ENCODE measurements at places on chromosomes 3 and 15. TPM values are rescaled to one million over a fixed set of nuclear protein-coding genes. Genes with fewer than 3 reads are reported as not detected.

DNA sequence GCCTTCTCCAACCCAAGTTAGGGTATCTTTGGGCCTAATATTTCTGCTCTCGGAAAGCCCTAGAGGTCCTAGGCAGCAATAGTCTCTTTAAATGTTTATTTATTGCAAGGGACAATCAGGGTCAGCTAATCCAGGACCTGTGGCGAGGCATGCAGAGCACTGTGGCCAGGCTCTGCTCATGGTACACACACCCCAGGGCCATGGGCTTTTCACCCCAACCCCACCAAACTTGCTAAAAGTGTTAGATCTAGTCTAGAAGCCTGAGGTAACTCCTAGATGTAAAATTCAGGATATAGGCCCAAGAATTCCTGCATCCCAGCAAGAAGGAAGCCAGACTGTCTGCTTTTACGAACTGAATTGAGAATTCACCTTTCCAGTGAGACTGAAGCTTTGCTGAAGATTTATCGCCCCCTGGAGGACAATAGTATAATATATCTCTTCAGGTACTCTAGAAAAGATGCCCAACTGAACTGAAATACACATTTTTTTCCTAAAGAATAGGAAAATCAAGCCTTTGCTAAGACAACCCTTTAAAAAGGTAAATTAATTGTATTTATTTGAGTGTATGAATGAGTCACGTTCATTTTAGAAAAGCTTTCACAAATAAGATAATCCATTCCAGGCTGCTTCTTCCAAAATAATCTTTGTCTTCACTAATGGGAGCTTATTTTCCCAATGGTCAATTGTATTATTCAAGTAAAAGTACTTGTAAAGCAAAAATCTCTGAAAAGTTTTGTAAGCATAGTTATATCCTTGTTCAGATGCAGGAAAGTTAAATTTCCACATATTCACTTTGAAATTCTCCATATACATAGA lies 89.8 kb downstream of the LRRC3B start:
- H3K27me3 ChIP-seq, result no peaks in the 10 kb centered on the region
- no peaks in the 10 kb centered on the region for H3K36me3 ChIP-seq
- no peak overlapping the region for H3K4me3 ChIP-seq
- no peak for DNase-seq
- H3K4me1 ChIP-seq, result no peaks in the 10 kb centered on the region

VEPH1 gene
- polyA plus RNA-seq, result 25.8 TPM

GRCh38 chr15:71329497-71330260 lies 214.4 kb downstream of the THSD4 start:
- no peak overlapping the region for H3K4me3 ChIP-seq
- peak overlapping the region; percentile 88 for H3K27ac ChIP-seq
- DNase-seq, result peak; percentile 77
- no peaks in the 10 kb centered on the region for H3K36me3 ChIP-seq
- no peaks in the 10 kb centered on the region for H3K27me3 ChIP-seq

SLCO2A1 gene
- polyA plus RNA-seq, result 21.0 TPM

DNA sequence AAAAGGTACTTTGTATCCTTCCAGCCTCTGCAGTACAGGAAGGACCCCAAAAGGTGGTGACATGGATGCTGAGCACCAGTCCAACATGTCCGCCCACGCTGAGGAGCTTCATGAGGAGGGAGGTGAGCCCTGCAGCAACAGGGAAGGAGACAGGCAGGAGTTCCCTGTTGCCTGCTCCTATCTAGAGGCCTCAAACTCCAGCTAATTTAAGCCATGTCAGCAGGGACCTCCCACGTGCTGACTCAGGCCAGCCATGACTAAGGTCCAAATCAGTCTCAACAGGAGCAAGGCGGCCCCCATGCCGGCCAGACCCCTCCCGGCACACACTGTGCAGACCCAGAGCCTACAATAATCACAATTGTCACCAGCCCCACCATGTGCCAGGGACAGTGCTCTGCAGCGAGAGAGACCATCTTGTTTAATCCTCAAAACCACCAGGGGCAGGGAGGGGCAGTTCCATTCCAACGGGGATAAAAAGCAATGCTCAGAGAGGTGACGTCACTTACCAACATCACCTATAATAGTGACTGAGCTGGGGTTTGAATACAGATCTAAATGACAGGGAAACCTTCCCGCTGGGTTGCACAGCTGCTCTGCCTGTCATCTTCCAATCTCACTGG lies 54.5 kb upstream of the GATA2 start:
- no peaks in the 10 kb centered on the region for H3K4me1 ChIP-seq
- H3K27me3 ChIP-seq, result no peaks in the 10 kb centered on the region
- H3K36me3 ChIP-seq, result no peaks in the 10 kb centered on the region
- DNase-seq, result no peak
- H3K27ac ChIP-seq, result peak overlapping the region; percentile 40

KBTBD13 gene
- polyA plus RNA-seq, result not detected

DNA sequence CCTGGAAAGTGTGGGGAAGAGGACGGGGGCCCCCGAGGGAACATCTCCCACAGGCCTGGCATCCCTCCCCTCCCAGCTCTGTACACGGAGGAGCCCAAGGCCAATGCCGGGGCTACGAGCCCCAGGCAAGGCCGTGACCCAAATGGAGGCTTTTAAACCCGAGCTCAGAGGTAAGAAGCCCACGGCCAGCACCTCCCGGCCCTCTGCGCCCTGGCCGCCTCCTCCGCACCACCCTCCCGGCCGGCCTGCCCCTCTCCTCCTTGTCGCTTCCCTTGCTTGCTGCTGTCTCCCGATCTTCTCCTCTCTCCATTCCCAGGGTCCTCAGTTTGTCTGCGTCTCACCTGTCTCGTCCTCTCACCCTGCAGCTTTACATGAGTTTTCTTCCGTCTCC lies 1.3 kb downstream of the MUC4 start:
- no peaks in the 10 kb centered on the region for H3K36me3 ChIP-seq

- no peak overlapping the region for H3K4me3 ChIP-seq
- no peaks in the 10 kb centered on the region for H3K36me3 ChIP-seq
- no peaks in the 10 kb centered on the region for H3K4me1 ChIP-seq
- no peak for DNase-seq
- H3K27me3 ChIP-seq, result no peaks in the 10 kb centered on the region
- H3K27ac ChIP-seq, result no peak overlapping the region
These were observed 82.0 kb downstream of the LIPC start for GRCh38 chr15:58513726-58514336.

DNA sequence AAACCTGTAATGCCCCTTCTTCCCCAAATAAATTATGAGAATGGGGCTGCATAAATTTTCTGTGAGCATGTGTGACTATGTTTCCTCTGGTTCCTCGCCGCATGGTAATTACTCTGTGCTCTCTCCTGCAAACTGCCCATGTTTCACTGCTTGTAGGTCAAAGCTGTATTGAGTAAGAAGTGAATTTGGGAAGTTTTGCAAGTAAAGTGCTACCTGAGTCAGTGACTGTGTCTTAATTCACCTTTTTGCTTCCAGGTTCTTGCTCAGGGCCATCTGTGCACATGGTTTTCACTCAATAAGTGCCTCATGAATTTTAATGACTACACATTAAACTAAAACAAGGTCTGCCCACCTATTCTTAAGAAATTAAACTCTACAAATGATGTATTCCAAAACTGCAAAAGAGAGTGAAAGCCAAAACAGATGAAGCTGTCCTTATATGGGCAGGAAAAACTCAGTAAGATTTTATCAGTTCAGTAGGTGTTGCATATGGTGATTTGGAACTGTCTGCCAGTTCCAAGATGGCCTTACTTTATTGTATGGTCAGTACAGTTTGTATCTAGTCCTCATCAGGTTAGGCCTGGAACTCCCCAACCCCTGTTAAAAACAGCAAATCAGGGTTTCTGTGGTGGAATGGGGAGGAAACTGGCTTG lies 100.0 kb downstream of the LPP start:
- no peaks in the 10 kb centered on the region for H3K27me3 ChIP-seq
- H3K27ac ChIP-seq, result no peak overlapping the region
- no peak for DNase-seq
- peaks cover 5% of the 10 kb centered on the region for H3K4me1 ChIP-seq

HIGD2B gene
- polyA plus RNA-seq, result not detected

- DNase-seq, result peak; percentile 83
- no peaks in the 10 kb centered on the region for H3K27me3 ChIP-seq
- H3K27ac ChIP-seq, result peak overlapping the region; percentile 55
- no peak overlapping the region for H3K4me3 ChIP-seq
- peaks cover 30% of the 10 kb centered on the region for H3K4me1 ChIP-seq
These were observed 121.7 kb upstream of the SPRED1 start for GRCh38 chr15:38130740-38131498.

DNA sequence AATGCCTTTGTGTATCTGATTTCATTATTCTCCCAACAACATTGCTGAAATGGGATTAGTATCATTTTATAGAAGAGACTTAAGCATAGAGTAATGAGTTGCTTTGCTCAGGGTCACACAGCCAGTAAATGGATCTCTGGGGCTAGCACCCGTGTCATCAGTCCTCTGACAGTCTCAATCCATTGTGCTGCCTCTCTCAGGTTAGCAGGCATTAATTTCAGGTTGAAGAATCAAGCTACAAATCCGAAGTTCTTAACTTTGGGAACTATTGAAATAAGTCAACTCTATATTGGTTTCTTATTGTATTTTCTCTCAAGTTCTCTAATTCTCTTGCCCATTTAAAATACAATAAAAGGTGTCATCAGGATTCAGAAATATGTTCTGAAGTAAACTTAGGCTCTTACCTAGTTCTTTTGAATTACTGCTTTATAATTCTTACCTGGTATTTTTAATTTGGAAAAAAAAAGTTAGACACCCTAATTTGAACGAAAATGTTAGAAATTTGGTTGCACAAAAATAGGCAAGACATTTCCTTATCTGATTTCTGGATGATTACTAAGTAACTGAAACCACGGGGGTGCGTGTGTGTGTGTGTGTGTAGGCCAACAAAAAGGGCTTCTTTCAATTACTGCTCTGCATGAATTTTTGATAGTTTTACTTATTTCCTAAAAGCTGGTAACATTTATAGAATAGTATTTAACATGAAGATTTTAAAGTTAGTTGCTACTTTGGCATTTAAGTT lies 189.8 kb downstream of the MBNL1 start:
- H3K27me3 ChIP-seq, result no peaks in the 10 kb centered on the region
- H3K4me1 ChIP-seq, result peaks cover 15% of the 10 kb centered on the region
- H3K4me3 ChIP-seq, result no peak overlapping the region
- H3K27ac ChIP-seq, result no peak overlapping the region

DNA sequence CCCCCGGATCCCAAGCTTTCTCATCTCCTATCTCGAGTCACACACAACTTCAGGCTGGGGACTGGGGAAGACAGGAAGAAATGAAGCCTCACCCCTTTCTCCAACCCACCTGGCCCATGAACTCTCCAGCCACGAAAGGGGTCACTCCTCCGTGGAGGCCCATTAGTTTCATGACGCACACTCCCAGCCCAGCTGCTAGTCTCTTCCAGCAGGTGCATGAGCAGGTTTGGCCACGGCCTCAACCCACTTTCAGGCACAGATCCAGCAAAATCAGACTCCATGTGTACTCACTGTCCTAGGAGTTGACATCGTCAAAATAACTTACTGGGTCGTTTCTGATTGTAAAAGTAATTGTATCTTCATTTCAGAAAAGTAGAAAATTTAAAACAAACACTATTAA lies 76.6 kb downstream of the C3orf70 start:
- no peaks in the 10 kb centered on the region for H3K36me3 ChIP-seq
- no peaks in the 10 kb centered on the region for H3K4me1 ChIP-seq
- no peaks in the 10 kb centered on the region for H3K27me3 ChIP-seq

DNA sequence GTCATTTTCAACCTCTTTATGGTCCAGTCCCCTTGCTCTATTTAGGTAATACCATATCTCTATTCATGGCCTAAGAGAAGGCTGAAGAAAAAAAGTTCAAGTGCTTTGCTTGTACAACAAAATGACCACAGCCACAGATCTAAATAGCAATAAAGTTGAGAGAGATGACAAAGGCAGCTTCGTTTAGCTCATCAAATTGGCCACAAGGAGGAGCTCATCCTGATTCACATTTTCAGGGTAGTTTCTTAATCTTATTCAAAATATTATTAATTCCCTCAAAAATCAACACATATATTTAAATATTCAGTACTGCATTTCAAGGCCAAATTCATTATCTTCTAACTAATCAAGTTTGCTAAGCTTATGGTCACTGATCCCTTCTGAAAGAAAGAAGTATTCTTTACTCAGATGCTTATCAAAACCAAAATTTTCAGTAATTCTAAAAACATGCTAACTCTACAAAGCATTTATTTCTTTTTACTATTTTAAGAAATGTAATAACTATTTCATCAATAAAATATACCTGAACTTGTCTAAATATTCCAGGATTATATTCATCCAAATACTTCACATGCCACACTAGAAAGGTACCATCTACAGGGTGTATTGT lies 85.5 kb downstream of the DMXL2 start:
- DNase-seq, result no peak
- H3K27me3 ChIP-seq, result no peaks in the 10 kb centered on the region
- H3K4me1 ChIP-seq, result no peaks in the 10 kb centered on the region
- H3K27ac ChIP-seq, result no peak overlapping the region
- H3K36me3 ChIP-seq, result peaks cover 8% of the 10 kb centered on the region

PP2D1 gene
- not detected for polyA plus RNA-seq

RTP4 gene
- 3.6 TPM for polyA plus RNA-seq

GPR171 gene
- polyA plus RNA-seq, result 0.64 TPM
